ENCODE measurements at places on chromosomes 4 and X. TPM values are rescaled to one million over a fixed set of nuclear protein-coding genes. Genes with fewer than 3 reads are reported as not detected.

DNA sequence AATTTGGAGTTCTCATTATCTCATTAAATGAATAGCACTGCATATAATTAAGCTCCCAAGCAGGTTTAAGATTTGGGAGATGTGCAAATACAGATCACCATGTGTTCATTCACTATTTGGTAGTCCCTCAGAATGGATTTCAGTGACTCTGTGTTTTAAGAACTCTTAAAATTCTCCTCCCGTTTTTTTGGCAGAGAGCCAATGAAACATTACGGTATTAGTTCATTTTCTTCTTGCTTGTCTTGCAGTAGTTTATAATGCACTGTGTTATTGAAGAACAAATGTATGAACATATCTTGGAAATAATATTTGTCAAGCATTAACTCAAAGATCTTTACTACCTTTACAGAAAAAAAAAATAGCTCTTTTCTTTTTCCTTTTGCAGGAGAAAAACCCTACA lies 32.7 kb downstream of the KLF3 start:
- DNase-seq = no peak
- H3K36me3 ChIP-seq = peaks cover 79% of the 10 kb centered on the region
- no peaks in the 10 kb centered on the region for H3K27me3 ChIP-seq
- peaks cover 37% of the 10 kb centered on the region for H3K4me1 ChIP-seq
- H3K27ac ChIP-seq = no peak overlapping the region

DNA sequence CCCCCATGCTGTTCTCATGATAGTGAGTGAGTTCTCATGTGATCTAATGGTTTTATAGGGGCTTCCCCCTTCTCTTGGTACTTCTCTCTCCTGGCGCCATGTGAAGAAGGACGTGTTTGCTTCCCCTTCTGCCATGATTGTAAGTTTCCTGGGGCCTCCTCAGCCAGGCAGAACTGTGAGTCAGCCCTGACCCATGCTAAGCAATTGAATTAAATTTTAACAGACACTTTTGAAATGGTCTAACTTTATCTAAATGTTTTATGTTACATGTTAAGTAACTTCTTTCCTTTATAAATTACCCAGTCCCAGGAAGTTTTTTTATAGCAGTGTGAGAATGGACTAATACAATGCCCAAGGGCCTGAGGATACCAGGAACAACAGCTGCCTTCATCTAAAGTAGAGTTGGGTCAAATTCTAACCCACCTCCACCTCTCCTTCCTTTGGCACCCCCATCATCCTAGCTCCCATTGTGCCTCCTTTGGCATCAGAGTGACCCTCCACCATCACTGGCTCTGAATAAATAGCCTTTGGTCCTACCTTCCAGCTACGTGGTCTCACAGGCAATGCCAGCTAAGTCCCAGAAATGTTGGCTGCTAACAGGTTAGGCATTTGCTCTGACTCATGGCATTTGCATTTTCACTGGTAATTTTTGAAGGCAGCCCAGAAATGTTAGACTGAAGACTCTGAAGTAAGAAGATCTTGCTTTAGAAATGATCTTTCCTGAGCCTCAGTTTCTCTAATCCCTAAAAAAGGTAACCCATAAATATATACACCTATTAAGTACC lies 182.1 kb downstream of the MOSPD2 start:
- no peaks in the 10 kb centered on the region for H3K4me1 ChIP-seq
- H3K4me3 ChIP-seq = no peak overlapping the region
- no peak for DNase-seq
- no peaks in the 10 kb centered on the region for H3K27me3 ChIP-seq
- no peak overlapping the region for H3K27ac ChIP-seq
- no peaks in the 10 kb centered on the region for H3K36me3 ChIP-seq

DNA sequence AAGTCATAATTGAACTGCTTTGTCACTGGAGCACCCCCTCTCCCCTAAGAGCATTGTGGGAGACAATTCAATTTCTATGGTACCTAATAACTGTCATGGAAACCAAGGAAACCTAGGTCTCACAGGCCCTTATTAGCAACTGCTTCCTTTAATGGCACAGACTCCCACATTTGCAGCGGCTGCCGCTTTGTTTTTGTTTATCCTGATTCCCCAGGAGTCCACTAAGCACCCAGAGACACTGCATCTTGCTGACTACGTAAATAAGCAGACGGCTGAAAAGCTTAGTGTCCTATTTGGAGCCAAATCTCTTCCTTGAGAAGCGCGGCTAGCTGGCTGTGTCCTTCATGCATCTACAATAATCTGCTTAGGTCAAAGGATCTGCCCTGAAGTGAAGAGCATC lies 494.4 kb downstream of the TMA16 start:
- H3K27ac ChIP-seq = no peak overlapping the region
- H3K36me3 ChIP-seq = no peaks in the 10 kb centered on the region
- no peak overlapping the region for H3K4me3 ChIP-seq
- no peak for DNase-seq
- H3K27me3 ChIP-seq = no peaks in the 10 kb centered on the region
- no peaks in the 10 kb centered on the region for H3K4me1 ChIP-seq

The CD99 gene
- total RNA-seq = 251 TPM

The BGN gene
- total RNA-seq = 6.7 TPM

- peaks cover 5% of the 10 kb centered on the region for H3K4me1 ChIP-seq
- no peaks in the 10 kb centered on the region for H3K36me3 ChIP-seq
- no peak for DNase-seq
- no peak overlapping the region for H3K4me3 ChIP-seq
- H3K27me3 ChIP-seq = peaks cover 32% of the 10 kb centered on the region
- no peak overlapping the region for H3K27ac ChIP-seq
Measured at GRCh38 chr4:183591301-183591700, 67.7 kb downstream of the RWDD4 start.

The MAGEA1 gene
- total RNA-seq = not detected

- no peaks in the 10 kb centered on the region for H3K27me3 ChIP-seq
- DNase-seq = no peak
- H3K4me1 ChIP-seq = no peaks in the 10 kb centered on the region
- no peak overlapping the region for H3K4me3 ChIP-seq
- no peak overlapping the region for H3K27ac ChIP-seq
Measured at GRCh38 chrX:2967012-2967411, 37.9 kb upstream of the ARSD start.

DNA sequence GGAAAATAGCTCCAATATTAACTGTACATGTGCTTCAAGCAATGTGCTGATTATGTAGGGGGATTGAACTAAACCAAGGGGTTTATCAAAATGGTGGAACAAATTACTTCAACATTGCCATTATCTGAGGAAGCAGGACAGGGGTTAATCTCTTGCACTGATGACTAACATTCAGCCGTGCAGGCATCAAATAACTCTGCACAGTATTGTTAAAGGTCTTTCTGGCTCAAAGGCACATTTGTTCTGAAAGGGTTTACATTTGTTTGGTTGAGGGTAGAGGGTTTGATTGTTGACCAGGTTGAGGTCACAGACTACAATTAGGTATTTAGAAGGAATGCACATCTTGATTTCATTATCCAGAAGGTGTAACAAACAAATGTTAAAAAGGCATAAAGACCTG lies 32.2 kb upstream of the CCSER1 start:
- no peak overlapping the region for H3K27ac ChIP-seq
- no peak overlapping the region for H3K4me3 ChIP-seq
- H3K4me1 ChIP-seq = no peaks in the 10 kb centered on the region
- DNase-seq = no peak
- no peaks in the 10 kb centered on the region for H3K36me3 ChIP-seq

GRCh38 chr4:163367651-163368050 lies 24.0 kb downstream of the NPY5R start:
- H3K4me3 ChIP-seq = no peak overlapping the region
- no peaks in the 10 kb centered on the region for H3K27me3 ChIP-seq
- H3K36me3 ChIP-seq = no peaks in the 10 kb centered on the region
- no peak overlapping the region for H3K27ac ChIP-seq
- no peak for DNase-seq

DNA sequence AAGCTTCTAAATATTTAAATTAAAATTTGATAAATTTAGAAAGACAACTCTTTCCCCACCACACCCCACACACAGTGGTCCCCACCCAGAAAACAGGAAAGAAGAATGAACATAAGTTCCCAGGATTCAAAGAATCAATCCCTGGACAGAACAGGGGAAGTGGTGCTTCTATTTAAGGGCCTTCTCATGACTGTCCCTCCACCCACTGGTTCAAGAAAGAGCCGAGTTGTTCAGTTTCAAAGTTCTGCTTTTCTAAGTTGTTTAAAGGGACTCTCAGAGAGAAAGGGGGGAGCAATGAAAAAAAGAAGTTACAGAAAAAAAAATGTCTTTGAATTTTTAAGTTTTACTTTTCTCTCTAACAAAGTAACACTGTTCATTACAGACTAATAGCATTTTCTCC lies 195.8 kb downstream of the PDGFC start:
- no peaks in the 10 kb centered on the region for H3K36me3 ChIP-seq
- no peak overlapping the region for H3K4me3 ChIP-seq
- H3K27ac ChIP-seq = no peak overlapping the region
- no peaks in the 10 kb centered on the region for H3K27me3 ChIP-seq

The CAPN6 gene
- total RNA-seq = 6.0 TPM

- peaks cover 16% of the 10 kb centered on the region for H3K36me3 ChIP-seq
- no peak for DNase-seq
- no peak overlapping the region for H3K27ac ChIP-seq
- H3K27me3 ChIP-seq = peaks cover 17% of the 10 kb centered on the region
- H3K4me3 ChIP-seq = no peak overlapping the region
Measured at GRCh38 chr4:666822-667544, 7.1 kb downstream of the ATP5ME start.

GRCh38 chrX:151801980-151802379 lies 67.4 kb downstream of the CNGA2 start:
- H3K36me3 ChIP-seq = no peaks in the 10 kb centered on the region
- DNase-seq = no peak
- H3K27me3 ChIP-seq = no peaks in the 10 kb centered on the region
- H3K4me3 ChIP-seq = no peak overlapping the region

The POU3F4 gene
- not detected for total RNA-seq

DNA sequence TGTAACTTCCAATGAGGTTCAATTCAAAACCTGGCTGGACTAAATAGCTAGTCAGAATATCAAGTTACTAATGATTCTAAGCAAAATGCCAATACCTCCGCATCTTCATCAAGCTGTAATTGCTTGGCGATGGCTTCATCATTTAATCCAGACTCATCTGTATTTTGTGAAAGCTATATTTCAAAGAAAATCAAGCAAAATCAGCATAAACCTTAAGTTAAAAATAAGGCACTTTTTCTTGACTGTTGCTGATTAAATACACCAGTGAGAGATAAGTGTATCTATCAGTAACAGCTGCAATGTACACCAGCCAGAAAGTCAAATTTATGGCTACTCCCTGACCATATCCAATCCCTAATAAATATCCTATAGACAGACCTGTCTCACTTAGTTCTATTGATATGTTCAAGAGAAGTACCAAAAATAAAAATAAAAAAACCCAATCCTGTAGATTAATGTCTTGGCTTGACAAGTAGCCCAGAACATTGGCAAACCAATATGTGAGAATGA lies 39.6 kb downstream of the RFC1 start:
- no peaks in the 10 kb centered on the region for H3K4me1 ChIP-seq
- DNase-seq = no peak
- no peaks in the 10 kb centered on the region for H3K36me3 ChIP-seq
- no peak overlapping the region for H3K4me3 ChIP-seq
- H3K27ac ChIP-seq = no peak overlapping the region

DNA sequence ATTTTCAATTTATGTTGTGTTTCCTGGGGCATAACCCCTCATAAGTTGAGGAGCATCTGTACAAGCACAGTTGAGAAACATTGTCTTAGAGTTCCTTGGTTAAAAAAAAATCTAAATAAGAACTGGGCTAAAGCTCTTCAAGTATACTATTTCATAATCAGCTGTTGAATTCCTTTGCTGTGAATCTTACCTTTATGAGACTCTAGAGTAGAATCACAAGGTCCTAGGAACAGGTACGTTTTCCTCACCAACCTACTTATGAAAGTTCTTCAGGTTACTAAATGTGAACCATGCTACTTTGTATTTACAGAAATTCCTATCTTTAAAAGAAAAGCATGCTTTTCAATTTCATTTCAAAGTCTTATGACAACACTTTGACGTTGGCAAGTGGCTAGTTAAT lies 20.9 kb upstream of the SOD3 start:
- H3K27me3 ChIP-seq = no peaks in the 10 kb centered on the region
- H3K27ac ChIP-seq = no peak overlapping the region
- no peaks in the 10 kb centered on the region for H3K36me3 ChIP-seq
- no peak overlapping the region for H3K4me3 ChIP-seq

DNA sequence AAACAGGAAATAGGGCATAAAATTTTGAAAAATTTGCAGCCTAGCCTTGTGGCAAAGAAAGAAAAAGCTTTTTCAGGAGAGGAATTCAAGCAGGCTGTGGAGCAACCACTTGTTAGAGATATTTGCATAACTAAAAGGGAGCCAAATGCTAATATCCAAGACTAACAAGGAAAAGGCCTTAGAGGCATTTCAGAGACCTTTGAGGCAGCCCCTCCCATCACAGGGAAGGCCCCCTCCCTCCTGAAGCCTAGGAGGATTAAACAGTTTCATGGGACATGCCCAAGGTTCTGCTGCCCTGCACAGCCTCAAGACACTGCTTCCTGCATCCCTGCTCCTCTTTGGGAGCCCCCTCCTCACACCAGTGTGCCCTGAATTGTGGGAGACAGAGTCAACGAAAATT lies 275.4 kb upstream of the SFRP2 start:
- DNase-seq = no peak
- H3K27ac ChIP-seq = no peak overlapping the region
- H3K36me3 ChIP-seq = no peaks in the 10 kb centered on the region
- H3K4me3 ChIP-seq = no peak overlapping the region
- H3K27me3 ChIP-seq = no peaks in the 10 kb centered on the region
- no peaks in the 10 kb centered on the region for H3K4me1 ChIP-seq

- no peak overlapping the region for H3K4me3 ChIP-seq
- H3K36me3 ChIP-seq = peaks cover 14% of the 10 kb centered on the region
- peaks cover 27% of the 10 kb centered on the region for H3K4me1 ChIP-seq
- H3K27me3 ChIP-seq = no peaks in the 10 kb centered on the region
- peak overlapping the region; percentile 90 for H3K27ac ChIP-seq
Measured at GRCh38 chr4:184408021-184408683, 66.2 kb downstream of the IRF2 start.

The HSFX2 gene
- not detected for total RNA-seq

- no peaks in the 10 kb centered on the region for H3K36me3 ChIP-seq
- H3K4me1 ChIP-seq = no peaks in the 10 kb centered on the region
- H3K4me3 ChIP-seq = no peak overlapping the region
- H3K27ac ChIP-seq = no peak overlapping the region
- H3K27me3 ChIP-seq = no peaks in the 10 kb centered on the region
Measured at GRCh38 chr4:167890226-167890625, 202.1 kb upstream of the ANXA10 start.

DNA sequence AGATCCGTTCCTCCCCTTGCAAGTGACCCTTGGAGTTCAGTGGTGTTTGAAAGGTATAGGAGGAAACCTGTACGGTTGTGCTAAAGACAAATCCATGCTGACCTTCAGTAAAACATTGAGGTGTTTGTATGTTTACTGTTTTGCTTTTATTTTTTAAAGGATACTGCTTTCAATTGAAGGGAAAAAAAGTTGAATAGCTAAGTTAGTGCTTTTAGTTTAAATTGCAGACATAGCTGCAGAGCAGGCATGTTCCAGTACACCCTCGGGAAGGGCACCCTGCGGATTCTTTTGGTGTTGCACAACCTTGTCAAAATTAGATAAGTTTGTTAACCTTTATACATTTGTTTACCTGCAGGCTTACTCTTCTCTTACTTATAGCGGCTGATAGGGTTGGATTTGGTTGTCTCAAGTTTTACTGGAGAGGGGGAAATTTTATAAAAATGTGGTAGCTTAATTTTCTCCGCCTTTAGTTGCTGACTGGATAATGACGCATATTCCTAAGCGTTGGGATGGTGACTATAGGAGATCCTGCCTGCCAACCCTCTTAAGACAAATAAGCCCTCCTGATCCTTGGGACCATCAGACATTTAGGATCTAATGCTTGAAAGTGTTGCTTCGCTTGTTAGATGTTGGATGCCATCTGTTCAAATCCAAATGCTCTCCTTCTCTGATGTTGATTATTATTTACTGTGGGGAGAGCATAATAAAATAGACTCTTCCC lies 2.0 kb downstream of the RAPGEF2 start:
- no peaks in the 10 kb centered on the region for H3K36me3 ChIP-seq
- H3K27ac ChIP-seq = peak overlapping the region; percentile 97
- DNase-seq = no peak
- peak overlapping the region; percentile 99 for H3K4me3 ChIP-seq
- H3K4me1 ChIP-seq = peaks cover 13% of the 10 kb centered on the region

All from esophagus squamous epithelium (tissue), 5 donors.